ENCODE measurements at places on chromosomes 16 and 17.

DNA sequence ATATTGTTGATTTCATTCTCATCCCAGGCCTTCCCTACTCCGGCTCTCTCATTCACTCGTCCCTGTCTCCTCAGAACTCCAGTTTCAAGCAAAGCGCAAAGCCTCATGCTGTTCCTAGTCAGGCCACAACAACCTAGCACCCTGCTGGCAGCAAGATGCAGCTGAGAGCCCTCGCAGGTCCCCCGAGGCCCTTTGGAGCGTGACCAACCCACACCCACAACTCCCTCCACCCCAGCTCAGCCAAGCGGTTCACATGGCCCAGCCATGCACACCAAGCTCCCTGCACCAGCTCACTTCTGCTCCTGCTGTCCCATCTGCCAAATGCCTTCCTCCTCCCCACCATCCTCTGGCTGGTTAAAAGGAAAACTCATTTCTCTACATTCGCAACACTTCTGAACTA lies 195.8 kb downstream of the IRX5 start:
- H3K36me3 ChIP-seq = no peaks in the 10 kb centered on the region
- no peak overlapping the region for H3K27ac ChIP-seq
- DNase-seq = no peak

GRCh38 chr16:87679593-87680271 lies 77.4 kb downstream of the JPH3 start:
- DNase-seq = no peak
- no peak overlapping the region for H3K27ac ChIP-seq
- no peaks in the 10 kb centered on the region for H3K27me3 ChIP-seq
- no peaks in the 10 kb centered on the region for H3K36me3 ChIP-seq

- H3K27ac ChIP-seq = no peak overlapping the region
- H3K27me3 ChIP-seq = no peaks in the 10 kb centered on the region
- no peaks in the 10 kb centered on the region for H3K36me3 ChIP-seq
- DNase-seq = no peak
- no peak overlapping the region for H3K4me3 ChIP-seq
These were observed 212.2 kb downstream of the CA10 start for GRCh38 chr17:51946311-51946710.

- H3K4me1 ChIP-seq = no peaks in the 10 kb centered on the region
- no peak for DNase-seq
- no peak overlapping the region for H3K27ac ChIP-seq
- H3K27me3 ChIP-seq = no peaks in the 10 kb centered on the region
- H3K36me3 ChIP-seq = no peaks in the 10 kb centered on the region
These were observed 89.7 kb downstream of the MARCHF10 start for GRCh38 chr17:62718429-62718828.

GRCh38 chr17:70879401-70879800 lies 710.1 kb downstream of the KCNJ2 start:
- no peak overlapping the region for H3K4me3 ChIP-seq
- H3K4me1 ChIP-seq = no peaks in the 10 kb centered on the region
- no peaks in the 10 kb centered on the region for H3K36me3 ChIP-seq
- DNase-seq = no peak
- H3K27me3 ChIP-seq = no peaks in the 10 kb centered on the region

Measured in GM12878 (cell line).